ENCODE measurements at places on chromosomes 1 and 21.

- DNase-seq, result no peak
These were observed 42.9 kb upstream of the CD53 start for GRCh38 chr1:110829955-110830553.

DNA sequence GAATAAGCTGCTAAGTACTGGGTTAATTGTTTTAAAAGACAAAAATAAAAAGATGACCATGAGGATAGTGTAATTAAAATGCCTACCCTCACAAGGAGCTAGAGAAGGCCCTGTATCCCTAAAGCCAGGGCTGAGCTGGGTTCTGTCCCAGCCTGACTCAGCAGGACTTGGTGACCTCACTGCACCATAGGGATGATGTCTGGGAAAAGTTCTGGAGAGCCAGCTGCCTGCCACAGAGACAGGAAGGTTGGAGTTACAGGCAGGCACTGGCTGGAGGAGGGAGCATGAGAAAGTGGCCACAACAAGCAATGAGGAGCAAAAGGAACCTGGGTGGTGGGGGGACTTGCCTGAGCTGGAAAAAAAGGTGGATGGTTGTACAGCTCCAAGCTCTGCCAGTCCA lies 5.7 kb upstream of the TNR start:
- DNase-seq, result no peak

- no peak for DNase-seq
These were observed 2.0 kb upstream of the B3GALT5 start for GRCh38 chr21:39610703-39611102.

DNA sequence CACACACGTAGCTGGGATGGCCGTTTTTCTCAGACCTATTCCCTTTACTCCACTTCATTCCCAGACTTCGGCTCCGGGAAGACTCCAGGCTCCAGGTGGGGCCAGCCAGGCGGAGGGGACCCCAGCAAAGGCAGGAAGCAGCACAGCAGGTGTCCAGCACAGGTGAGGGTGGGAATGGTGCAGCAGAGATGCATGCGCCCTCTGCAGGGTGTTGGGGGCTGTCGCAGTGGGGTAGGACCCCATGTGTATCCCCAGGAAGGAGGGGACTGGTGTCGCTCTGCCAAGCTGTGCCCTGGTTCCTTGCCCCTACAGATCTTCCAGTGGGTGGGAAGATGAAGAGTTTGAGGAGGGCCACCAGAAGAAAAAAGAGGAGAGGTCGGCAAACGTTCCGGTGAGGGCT lies 5.3 kb downstream of the TTC24 start:
- peak; percentile 77 for DNase-seq

GRCh38 chr1:226631229-226632000 lies 82.9 kb downstream of the STUM start:
- no peak for DNase-seq

GRCh38 chr1:224127925-224128819 lies 14.3 kb downstream of the FBXO28 start:
- DNase-seq, result no peak

- no peak for DNase-seq
These were observed 198.8 kb upstream of the C8B start for GRCh38 chr1:57164584-57164983.

GRCh38 chr1:36753451-36753850 lies 270.7 kb upstream of the CSF3R start:
- DNase-seq, result no peak

- DNase-seq, result no peak
These were observed 9.9 kb downstream of the PHTF1 start for GRCh38 chr1:113749402-113749801.

DNA sequence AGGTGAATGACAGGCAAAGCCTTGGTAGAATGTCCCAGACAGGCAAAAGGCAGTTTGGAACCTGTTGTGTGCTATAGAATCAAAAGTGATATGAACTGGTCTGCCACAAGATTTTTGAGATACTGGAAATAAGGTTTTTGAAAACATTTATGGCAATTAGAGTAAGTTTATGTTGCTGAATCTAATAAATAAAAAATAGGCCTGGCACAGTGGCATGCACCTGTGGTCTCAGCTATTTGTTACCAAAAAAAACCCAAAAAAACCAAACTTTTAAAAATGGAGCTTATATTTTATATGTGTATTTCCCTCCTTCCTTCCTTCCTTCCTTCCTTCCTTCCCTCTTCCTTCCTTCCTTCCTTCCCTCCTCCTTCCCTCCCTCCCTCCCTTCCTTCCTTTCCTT lies 76.4 kb upstream of the ARTN start:
- no peak for DNase-seq

- peak; percentile 79 for DNase-seq
These were observed 761 bp downstream of the TNNT2 start for GRCh38 chr1:201376464-201377374.
